ENCODE measurements at places on chromosomes 4 and X.
A peak's percentile ranks its signal among the peaks of the same experiment; 100 is the strongest.

- DNase-seq: no peak
These were observed 19.0 kb upstream of the PACRGL start for GRCh38 chr4:20681271-20681670.

DNA sequence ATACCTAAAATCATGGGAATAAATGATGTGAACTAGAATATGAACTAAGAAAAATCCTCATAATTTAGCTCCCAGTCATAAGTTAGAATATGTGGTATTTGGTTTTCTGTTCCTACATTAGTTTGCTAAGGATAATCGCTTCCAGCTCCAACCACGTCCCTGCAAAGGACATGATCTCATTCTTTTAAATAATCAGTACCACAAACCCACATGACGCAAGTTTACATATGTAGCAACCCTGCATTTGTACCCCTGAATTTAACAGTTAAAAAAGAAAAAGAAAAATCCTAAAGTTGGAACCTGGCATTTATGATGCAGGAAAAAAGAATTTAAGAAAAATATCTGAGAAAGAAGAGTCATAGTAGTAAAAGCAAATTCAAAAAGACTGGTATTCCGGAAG is 13.3 kb downstream of the UBA6 start:
- DNase-seq: no peak

DNA sequence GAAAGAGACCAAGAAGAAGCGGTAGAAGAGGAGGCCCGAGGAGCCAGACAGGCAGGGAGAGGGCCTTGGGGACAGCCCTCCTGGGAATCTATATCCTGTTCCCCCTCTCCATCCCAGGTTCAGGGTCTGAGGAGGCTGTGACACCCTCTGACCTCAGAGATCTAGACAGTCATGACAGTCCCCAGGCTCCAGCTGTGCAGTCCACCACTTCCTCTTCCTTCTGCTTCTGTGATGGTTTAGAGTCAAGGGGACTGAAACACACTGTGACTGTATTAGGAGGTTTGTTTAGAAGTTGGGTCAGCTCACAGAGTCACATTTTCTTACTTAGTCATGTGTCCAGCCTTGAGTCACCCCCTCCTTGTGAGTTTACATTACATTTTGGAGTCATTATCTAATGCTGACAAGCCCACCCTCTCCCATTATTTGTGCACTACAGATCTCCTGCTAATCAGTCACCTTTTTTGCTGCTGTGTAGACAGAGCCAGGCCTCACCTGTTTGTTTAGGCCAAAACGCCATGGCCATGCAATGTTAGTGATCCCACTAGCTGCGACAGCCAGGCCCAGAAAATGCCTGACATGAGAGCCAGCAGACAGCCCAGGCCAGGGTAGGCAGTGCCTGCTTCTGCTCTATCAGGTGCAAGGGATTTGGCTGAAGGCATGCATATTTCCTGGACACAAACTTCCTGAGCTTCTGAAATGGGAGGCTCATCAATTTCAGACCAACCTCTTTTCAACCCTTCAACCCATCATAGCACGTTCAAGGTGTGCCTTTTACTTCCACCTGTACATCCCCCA is 26.0 kb downstream of the MANBA start:
- no peak for DNase-seq

- DNase-seq: no peak
These were observed 20.4 kb downstream of the RNF212 start for GRCh38 chr4:1092983-1093361.

DNA sequence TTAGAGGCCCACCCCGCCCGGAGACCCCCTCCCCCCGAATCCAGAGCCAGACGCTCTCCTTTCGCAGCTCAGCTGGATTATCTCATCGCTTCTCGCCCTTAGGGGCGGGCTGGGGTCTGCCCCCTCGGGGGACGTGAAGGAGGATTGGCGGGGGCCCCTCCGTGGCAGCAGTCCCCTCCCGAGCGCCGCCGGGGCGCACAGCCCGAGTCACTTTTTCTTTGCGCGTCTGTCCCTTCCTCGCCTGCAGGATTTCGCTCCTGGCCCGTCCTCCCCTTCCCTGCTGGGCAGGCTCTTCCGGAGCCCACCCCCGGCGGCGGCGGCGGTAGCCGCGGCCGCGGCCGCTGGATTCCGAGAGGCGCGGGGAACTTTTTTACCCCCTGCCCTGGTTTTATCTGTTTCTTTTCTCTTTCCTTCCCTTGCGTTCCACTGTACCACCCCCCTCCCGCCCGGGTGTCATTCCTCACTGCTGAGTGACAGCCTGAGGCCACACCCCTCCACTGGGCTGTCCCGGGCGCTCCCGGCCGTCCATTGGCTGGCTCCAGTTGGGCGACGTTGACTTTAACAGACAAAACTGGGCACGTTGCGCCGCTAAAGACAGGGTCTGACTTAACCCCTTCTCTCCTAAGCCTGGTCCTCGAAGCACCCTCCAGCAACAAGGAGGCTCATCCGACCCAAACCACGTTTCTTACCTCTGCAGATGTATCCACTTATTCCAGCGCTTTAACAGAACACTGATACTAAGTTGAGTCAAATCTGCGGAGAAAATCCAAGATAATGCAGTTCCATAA is 492 bp upstream of the NKX3-2 start:
- DNase-seq: peak; percentile 29

GRCh38 chr4:68375667-68376559 is 26.0 kb upstream of the YTHDC1 start:
- DNase-seq: no peak

DNA sequence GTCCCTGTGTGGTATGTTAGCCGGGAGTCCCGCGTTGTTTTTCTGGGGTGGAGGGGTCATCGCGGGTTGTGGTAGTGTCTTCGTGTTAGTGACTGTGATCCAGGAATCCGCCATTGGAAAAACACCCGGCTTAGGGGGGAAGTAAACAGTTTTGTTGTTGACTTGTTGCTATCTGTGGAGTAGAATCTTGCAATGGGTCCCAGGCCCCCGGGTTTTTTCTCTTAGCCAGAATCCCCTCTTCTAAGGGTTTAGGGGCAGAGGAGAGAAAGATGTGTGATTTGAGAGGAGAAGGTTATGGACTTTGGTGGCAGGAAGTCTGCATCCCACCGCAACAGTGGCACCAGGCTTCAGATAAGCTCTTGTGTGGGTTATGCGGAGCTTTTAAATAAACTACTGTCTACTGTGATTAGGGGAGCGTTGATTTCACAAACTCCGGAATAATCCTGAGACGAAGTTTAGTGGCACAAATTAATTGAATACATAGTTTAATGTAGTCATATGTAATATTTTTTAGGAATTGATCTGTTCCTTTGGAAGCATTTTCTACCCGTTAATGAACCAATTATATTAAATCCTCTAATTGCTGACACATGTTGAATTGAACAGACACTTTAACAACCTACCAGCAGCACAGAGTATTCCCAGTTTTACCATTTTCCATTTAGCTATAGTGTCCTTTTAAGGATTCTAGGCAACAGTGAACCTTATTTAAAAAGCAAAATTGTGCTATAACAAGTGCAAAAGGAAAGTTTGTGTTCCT is 1.4 kb downstream of the DDX3X start:
- no peak for DNase-seq

DNA sequence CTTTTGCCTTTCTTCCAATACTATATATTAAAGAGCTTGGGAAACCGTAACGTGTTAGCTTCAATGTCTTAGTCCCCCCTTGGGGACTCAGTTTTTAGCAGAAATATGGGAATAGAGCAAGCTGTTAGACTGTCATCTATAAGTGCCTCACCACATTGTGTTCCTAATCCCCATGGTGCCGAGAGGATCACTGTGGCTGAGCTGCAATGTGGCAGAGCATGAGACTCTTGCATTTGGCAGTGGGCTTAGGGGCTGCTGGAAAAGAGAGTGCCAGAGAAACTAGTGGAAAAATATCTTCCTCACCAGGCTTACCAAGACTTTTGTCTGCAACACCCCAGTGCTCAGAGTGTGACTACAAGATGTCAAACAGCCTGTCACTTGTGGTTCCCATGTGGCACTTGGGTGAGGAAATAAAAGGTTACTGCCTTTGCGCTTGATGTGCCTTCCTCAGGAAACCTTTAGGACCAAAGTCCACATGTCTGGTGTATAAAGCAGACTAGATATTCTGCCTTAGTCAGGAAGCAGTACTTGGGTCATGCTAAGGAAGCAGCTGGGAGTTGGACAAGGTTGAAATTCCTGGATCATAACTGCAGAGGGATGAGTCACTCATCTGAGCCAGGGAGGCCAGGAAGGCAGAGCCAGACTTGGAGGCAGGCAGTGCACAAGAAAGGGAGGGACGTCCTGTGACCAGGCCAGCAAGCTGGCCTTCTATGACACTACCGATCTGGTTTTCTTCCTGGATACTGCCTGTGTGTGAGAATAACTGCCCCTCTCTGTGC is 9.7 kb upstream of the MAGEA4 start:
- DNase-seq: no peak

- no peak for DNase-seq
These were observed 188.4 kb upstream of the TBC1D9 start for GRCh38 chr4:140944572-140944971.

GRCh38 chr4:22391551-22391950 is 124.3 kb downstream of the ADGRA3 start:
- DNase-seq: no peak

DNA sequence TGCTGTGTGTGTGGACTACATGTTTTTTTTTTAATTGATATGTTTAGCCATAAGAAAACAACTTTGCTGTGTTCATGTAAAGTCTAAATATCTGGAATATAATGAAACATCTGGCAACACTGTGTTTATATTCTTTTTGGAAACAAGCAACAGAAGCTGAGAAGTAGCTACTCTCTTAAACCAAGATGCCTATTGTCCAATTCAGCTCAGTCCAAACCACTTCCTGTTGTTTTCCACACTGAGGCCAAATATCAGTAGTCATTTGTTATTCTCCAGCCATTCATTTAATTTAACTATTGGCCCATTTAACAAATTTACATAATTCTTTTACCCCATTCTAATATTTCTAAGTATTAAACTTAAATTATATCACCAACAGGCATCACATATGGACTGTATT is 903.0 kb upstream of the SLIT2 start:
- no peak for DNase-seq

- no peak for DNase-seq
These were observed at the start of gene RGN for GRCh38 chrX:47078129-47079043. RGN (plus strand) TSS chrX:47078443; CDS start chrX:47081145, 2,702 bp downstream.

DNA sequence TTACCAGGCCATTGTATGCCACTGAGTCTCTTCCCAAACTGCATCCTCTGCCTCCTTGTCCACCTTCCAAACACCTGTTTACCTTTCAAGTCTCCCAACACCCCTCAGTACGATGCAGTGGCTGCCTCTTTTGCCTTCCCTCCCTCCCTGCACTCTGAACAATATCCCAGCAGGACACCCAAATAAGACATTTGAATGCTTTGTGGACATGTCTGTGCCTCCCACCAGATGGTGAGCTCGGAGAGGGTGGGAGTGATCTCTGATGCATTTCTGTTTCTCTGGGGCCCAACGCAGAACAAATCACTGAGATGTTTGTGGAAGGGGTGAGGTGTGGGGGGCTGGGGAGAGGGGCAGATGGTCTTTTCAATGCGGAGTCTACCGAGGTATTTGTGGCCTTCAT is 33.4 kb downstream of the PJA1 start:
- DNase-seq: no peak

All from NCI-H187 treated with DMSO at 0.1 percent for 48 hours (cell line).